ENCODE measurements at places on chromosomes 2 and 18.

DNA sequence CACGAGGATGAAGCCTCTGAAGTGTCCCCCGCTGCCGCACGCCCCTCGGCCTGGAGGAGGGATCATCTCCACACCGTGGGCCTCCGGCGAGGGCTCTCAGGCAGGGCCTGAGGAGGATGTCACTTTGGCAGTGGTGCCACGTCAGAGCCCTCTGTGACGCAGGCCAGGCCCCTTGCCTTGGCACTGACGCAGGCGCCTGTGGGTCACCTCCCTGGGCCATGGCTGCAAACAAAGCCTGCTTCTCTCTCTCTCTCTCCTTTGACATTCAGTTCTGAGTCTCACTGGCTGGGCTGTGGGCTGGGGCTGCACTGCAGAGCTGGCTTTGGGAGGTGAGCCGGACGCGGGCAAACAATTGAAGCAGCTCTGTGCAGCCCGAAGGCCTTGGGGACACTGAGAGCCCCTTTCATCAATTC, 273.7 kb downstream of the TWIST2 start:
- DNase-seq: no peak

GRCh38 chr18:37987901-37988300, 422.3 kb upstream of the CELF4 start:
- no peak for DNase-seq

DNA sequence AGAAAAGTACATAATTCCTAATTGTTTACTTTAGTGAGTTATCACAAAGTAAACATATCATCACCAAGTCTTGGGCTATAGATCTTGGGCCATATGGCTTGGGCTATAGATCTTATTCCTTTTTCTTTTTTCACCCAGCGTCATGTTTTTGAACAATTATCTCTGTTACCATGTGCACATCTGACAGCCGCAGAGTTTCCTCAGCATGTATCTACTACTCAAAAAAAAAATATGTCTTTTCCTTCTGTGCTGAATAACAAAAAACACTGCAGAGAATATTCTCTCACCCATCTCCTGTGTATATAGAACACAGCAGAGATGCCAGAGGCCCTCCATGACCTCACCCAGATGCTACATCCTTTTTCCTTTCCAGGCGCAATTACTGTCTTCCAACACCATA, 76.2 kb upstream of the MYO3B start:
- DNase-seq: no peak

DNA sequence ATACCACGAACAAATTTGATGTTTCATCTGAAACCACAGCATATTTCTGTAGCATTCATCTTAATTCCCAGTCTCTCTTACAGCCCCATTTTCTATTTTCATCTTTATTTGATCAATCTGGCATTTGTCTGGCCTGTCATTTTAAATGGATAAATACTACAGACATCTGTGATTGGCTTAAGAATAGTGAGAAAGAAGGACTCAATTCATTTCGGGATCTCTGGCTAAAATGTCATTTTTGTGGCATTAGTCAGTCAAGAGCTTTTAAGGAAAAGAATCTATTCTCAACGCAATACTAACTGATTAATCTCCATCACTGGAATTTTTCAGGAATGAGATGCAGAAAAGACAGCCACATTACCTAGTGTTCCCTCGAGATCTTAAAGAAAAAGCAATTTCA, 585.9 kb downstream of the IRS1 start:
- DNase-seq: no peak

Data from stimulated activated CD4-positive, alpha-beta T cell treated with anti-CD3 and anti-CD28 coated beads, Interleukin-12 subunit alpha, Interleukin-12 subunit beta, amount 100 ng/mL, for 24 hours (primary cell).